ENCODE measurements at places on chromosomes 16 and 17.

- no peak for DNase-seq
Observed at GRCh38 chr16:77775911-77776909, 12.2 kb upstream of the VAT1L start.

DNA sequence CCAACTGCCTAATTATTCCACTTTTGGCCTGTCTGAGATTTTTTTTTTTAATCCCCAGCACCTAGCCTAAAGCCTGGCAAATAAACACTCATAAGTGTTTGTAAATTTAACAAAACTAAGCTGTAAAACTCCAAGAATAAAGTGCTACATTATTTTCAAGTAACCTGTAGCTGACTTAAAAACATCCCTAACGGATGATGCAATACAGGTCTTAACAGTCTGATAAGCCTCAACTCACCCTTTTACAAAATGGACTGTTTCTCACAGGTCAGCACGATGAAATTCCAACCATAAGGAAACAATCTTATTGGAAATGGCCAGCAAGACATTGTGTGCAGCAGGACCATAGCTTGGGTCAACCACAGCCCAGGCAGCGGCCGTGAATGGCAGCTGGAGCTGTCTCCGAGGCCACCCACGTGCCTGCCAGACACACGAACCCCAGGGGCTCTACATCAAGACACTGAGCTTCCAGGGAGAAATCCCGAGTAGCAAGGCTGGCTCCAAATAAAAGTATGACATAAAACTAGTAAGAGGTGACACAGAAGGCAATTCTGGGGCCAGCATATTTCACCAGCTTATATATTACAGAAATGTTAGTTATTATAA, 58.9 kb downstream of the NDEL1 start:
- no peak for DNase-seq

- DNase-seq: no peak
Observed at GRCh38 chr17:17966399-17966798, 5.8 kb downstream of the TOM1L2 start.

DNA sequence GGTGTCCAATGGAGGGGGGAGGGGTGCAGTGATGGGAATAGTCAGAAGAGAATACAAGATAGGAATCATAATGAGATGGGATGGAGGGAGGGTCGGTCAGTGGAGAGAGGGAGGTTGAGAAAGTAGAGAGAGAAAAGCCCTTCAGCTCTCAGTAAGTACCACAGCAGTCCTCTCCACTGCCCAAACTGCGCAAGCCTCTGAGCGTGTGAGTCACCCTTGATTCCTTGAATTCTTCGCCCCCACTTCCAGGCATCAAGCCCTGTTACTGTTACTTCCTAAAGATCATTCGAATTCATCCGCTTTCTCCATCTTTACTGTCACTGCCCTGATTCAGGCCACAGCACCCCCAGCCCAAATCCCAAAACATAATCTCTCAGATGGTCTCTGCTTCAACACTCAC, 2.5 kb downstream of the GUCY2D start:
- DNase-seq: no peak

DNA sequence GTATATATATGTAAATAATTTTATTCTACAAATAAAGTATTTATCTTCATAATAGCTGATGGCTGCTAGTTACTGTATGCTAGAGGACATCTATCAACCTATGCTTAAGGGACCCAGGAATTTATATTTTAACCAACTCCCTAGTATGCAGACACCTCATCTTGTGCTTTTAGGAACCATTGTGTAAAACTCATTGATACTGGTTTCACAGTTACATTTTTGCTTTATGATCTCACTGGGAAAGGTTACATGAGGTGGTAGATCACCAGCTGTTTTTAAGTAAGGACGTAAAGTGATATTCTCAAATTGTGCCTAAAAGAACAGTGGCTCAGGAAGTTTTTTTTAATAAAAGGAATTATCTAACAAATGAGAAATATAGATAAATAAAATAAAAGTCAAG, 56.4 kb downstream of the VMP1 start:
- no peak for DNase-seq

- DNase-seq: no peak
Observed at GRCh38 chr16:67001726-67002125, 13.3 kb downstream of the CES4A start.

DNA sequence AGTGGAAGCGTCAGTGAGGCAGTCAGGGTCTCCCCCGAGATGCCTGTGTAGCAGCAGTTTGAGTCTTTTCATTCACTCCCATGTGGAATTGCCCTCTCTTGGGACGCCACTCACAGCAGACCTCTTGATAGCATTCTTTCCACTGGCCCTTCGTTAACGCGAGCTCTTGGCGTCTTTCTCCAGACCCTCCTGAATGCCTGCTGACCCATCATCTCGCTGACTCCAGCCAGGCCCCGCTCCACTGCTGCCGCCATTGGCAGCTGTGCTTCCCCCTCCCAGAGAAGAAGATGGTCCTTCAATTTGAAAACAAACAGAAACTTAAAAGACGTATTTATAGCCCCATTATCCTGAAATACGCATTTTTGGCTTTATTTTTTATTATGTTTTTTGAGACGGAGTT, 63.1 kb downstream of the SEC14L1 start:
- no peak for DNase-seq

DNA sequence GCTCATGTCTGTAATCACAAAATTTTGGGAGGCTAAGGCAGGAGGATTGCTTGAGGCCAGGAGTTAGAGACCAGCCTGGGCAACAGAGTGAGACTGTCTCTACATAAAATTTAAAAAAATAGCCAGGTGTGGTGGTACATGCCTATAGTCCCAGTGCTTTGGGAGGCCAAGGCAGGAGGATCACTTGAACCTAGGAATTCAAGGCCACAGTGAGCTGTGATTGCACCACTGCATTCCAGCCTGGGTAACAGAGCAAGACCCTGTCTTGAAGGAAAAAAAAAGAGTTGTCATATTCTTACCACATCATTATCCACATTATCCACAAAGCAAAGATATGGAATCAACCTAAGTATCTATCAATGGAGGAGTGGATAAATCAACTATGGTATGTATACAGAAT, 21.0 kb upstream of the MAPK3 start:
- DNase-seq: no peak

DNA sequence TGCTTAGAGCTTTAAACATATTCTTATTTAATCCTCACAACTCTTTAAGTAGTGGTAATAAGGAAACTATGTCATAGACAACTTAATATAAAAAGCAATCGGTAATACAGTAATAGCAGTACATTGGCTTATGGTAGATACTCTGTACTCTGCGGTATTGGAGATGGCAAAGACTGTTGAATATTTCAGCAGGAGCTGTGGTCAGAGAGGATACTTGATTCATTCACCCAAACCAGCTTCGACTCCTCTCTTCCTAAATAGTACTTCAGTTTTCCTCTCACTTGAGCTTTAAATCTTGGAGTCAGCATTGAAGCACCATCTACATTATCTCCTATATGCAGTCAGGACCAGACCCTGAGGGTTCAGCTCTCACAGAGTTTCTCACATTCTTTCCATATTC, 169.3 kb downstream of the CYB561 start:
- no peak for DNase-seq

DNA sequence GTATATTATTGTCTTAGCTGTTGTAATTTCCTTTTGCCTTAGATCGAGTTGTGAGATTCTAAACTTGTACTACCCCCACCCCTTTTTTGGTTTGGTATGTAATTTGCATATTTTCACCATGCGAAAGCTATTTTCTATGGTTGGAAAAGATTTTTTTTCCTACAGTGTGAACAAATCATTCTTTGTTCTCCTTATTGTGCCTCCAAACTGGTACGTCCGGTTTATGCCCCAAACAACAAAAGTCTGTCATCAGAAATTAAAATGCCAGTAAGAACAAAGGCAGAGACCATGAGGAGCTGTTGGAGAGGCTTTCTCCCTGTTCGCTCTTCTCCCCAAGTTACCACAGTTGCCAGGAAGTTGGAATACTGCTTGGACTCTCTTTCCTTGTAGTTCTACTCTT, 66.1 kb downstream of the BCAS3 start:
- no peak for DNase-seq

- peak; percentile 41 for DNase-seq
Observed at GRCh38 chr17:59620518-59621259, 994 bp downstream of the CLTC start.

GRCh38 chr16:85867189-85867588, 31.8 kb upstream of the IRF8 start:
- no peak for DNase-seq

DNA sequence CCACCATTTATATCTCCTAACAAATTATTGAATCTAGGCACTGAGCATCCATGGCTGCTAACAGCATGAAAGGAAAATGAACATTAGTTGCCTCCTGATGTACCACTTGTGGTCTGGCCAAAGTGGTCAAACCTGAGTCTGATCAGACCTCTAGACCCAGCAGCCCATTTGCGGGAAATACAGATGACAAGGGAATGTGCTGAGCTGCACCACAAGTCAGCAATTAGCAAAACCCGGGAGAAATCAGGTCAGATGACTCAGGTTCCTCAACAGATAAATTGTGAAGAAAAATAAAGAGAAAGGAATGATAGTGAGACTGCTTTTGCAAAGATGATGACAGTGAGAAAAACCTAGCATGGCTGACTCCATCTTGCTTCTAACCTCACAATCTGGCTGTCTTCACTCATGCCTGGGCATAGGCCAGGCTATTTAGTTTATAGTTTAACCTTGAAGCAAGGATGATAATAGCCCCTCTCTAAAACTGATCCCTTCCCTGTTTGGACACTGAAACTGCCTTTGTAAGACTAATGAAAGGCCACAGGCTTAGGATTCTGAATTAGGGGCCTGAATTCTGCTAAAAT, 142.7 kb upstream of the ASIC2 start:
- DNase-seq: no peak

- DNase-seq: no peak
Observed at GRCh38 chr17:12896180-12896785, 107.0 kb downstream of the ARHGAP44 start.

GRCh38 chr17:7811251-7811650, 22.8 kb upstream of the KDM6B start:
- DNase-seq: no peak

DNA sequence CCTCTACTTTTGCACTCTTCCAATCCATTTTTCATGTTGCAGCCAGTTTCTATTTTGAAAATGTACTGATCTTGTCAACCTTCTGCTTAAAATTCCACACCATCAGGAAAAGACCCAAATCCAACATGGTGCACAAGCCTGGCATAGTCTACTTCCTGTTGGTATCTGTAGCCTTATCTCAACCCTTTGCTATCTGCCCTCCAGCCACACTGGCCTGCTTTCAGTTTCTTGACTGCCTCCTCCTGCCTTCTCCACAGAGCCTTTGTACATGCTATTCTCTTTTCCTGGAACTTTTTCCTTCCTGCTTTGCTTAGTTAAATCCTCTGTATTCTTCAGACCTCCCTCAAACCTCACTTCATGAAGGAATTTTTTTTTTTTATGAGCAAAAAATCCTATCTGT, 31.5 kb downstream of the NLRP1 start:
- DNase-seq: no peak
